Hematopoietic multipotent progenitor cell treated with erythropoietin and hydrocortisone succinate and interleukin-3 and kit ligand, for 4 days (in vitro differentiated cells): ENCODE measurements at places on chromosomes 4 and X.

GRCh38 chr4:3833326-3833989 is 67.3 kb downstream of the ADRA2C start:
- DNase-seq: no peak

DNA sequence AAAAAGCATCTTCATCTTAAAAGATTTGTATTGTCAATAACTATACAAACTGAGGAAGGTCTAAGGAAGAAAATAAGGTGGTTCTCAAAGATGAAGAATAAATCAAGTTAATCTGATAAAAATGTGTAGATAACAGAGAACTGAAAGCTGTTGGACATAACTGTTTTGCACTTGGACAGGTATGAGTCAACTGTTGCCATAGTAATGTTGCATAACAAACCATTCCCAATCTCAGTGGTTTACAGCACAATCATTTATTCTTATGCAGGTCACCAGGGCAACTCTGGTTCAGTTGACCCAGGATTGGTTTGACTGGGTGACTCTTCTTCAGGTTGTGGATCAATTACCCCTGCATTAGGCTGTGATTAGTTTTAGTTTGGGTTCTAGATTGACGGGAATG is 2197.7 kb downstream of the ARAP2 start:
- no peak for DNase-seq

DNA sequence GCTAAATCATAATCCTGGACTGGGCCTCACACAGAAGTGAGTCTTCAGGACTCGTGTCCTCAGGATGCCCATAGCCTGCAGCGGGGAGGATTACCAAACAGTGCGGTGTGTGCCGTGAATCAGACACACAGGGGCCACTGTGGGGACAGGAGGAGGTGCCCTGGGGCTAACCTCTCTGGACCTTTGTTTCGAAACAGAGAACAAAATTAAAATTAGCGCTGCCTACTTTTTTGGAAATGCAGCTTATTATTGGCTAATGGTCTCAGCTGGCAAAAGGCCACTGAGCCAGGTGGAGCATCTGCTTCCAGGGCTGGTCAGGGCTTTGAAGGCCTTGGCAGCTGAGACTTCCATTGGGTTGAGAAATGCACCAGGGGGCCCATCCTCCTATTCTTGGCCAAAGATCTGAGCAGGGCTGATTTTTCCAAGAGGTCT is 236.2 kb downstream of the EVC2 start:
- DNase-seq: no peak

- no peak for DNase-seq
These were observed 810.4 kb downstream of the TRIML1 start for GRCh38 chr4:188949596-188949995.

GRCh38 chrX:74133156-74133796 is 170.7 kb upstream of the ZCCHC13 start:
- peak; percentile 82 for DNase-seq
